ENCODE measurements at places on chromosomes 5 and 9. TPM values are rescaled to one million over a fixed set of nuclear protein-coding genes. Genes with fewer than 3 reads are reported as not detected.
A peak's percentile ranks its signal among the peaks of the same experiment; 100 is the strongest.

The SEMA5A gene
- polyA plus RNA-seq, result 0.22 TPM

The TMEM252 gene
- not detected for polyA plus RNA-seq

- no peak overlapping the region for H3K4me3 ChIP-seq
- H3K27me3 ChIP-seq, result no peaks in the 10 kb centered on the region
- DNase-seq, result no peak
- H3K4me1 ChIP-seq, result no peaks in the 10 kb centered on the region
- H3K36me3 ChIP-seq, result no peaks in the 10 kb centered on the region
- H3K27ac ChIP-seq, result no peak overlapping the region
These were observed 119.6 kb upstream of the PITX1 start for GRCh38 chr5:135153661-135154060.

DNA sequence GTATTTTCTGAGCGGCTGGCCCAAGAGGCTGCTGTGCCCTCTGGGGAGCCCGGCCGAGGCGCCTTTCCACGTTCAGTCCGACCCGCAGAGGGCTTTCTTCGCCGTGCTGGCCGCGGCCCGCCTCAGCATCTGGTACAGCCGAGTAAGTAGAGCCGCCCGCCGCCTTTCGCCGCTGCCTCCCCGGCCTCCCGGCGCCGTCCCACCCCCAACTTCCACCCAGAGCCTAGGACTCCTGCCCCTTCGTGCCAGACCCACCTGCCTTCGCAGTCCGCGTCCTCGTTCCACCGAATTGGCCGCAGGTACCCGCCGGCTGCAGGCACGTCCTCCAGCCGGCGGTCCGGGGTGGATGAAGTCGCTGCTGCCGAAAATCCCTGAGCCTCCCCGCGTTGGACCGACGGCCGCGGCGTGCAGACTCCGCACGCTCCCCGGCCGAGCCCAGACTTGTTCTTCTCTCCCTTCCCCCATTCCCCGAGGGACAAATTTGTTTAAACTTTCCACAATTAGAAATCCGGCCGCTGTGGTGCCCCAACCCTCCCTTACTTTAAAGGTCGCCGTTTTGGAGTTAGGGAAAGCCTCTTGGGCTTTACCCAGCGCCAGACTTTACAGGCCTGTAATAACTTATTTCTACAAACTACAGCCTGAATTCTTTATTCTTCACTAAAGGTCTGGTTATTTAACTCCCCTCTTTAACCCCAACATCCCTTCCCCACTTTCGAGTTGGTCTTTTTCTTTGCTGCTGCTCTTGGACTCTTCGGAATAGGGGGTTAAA lies 589 bp downstream of the RIC1 start:
- peak overlapping the region; percentile 97 for H3K4me3 ChIP-seq
- peaks cover 69% of the 10 kb centered on the region for H3K4me1 ChIP-seq
- H3K27me3 ChIP-seq, result no peaks in the 10 kb centered on the region
- no peak for DNase-seq
- H3K27ac ChIP-seq, result peak overlapping the region; percentile 93
- no peaks in the 10 kb centered on the region for H3K36me3 ChIP-seq

All from CD4-positive, CD25-positive, alpha-beta regulatory T cell (primary cell).